Mesothelial cell of epicardium (in vitro differentiated cells): ENCODE measurements at places on chromosomes 16 and 17.

DNA sequence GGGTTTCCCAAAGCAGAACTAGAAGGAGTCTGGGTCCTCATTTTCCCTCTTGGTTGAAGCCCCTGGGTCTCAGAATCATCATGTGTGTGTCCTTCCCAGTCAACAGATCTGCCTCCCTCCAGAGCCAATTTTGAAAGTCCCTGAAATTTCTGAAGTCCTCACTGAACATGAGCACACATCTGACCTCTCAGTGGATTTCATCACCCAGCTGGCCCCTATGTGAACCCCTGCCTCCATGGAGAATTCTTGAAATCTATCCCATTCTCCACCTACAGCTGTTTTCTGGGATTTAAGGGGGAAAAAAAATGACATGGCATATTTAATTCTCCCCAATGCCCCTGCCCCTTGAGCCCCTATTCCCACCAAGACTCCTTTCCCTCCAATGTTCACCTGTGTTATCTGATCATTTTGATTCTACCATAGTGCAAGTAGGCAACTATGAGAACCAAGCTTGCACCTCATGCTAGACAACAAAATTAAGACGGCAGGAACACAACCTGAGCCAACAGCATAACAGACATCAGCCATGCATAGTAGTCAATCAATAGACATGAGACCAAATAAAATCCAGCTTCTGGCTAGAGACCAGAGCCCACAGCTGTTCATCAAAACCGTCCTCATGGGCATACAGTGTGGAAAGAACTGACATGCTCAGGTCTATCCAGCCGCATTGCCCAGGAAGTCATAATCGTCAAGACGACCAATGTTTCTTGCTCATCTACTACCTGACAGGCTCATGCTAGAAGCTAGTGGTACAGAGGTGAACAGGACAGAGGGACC is 14.9 kb downstream of the SOX9 start:
- DNase-seq = no peak

DNA sequence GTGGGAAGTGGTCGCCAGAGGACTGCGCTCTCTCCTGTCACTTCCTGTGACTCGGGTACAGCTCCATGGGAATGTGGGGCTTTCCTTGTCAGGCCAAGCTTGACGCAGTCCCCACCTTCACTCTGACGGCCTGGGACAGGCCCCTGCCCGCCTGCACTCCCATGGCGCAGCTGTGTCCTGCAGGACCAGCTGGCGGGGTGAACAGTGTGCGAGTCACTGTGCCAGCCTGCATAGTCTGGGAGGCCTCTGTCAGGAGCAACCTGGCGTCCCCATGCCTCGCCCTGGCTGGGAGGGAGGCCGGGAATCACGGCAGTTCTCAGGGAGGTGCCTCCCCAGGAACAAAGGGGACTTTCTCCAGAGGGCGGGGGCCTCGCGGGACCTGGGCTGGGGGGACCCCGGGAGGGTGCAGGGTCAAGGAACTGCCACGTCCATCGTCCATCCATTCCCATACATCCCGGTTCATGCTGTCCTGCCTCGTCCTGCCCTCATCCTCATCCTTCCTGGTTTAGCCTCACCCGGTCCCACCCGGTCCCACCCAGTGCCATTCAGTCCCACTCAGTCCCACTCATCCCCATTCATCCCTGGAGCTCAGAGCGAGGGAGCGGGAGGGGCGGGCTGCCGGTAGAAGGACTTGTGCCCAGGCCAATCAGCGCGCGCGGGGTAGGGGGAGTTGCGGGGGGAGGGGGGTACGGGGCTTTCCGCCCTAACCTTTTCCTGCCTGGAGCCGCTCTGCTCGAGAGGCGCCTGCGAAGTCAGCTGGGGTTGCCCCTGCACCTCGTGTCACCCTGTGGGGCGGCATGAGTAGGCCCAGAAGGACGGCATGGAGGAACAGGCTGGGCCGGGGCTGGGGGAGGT is 13.4 kb downstream of the FLYWCH1 start:
- DNase-seq = no peak

GRCh38 chr16:73095142-73095820 is 47.4 kb upstream of the ZFHX3 start:
- no peak for DNase-seq

DNA sequence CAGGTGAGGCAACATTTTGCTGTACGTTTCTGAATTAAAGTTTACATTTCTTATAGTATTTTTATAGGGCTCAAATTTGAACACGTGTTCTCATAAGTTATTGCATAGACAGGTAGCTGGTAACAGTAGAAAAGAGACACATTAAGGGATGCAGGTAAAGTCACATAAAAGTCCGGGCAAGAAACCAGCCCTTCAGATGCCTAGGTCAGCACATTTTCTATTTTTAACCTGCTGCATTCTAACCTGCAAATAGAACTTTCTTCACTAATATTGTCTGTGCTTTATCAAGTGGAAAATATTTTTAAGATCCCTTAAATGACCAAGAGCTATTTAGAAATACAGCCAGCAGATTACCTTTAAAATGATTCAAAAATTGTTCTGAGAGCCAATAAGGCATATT is 307.4 kb upstream of the AXIN2 start:
- no peak for DNase-seq

DNA sequence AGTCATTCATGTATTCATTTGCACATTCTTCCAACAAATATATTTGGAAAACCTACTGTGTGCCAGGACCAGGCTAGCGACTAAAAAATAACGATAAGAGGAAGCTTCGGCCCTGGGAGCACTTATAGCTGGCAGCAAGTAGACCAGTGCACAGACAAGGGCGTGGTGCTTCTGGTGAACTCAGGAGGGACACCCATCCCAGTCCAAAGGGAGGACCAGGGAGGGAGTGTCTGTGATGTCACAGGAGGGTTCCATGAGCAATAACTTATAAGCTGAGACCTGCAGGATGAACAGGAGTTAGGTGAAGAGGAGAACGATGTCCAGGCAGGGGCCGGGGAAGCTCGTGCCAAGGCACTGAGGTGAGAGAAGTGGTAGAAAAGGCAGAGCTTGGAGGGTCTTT is 17.4 kb upstream of the PHOSPHO1 start:
- no peak for DNase-seq

DNA sequence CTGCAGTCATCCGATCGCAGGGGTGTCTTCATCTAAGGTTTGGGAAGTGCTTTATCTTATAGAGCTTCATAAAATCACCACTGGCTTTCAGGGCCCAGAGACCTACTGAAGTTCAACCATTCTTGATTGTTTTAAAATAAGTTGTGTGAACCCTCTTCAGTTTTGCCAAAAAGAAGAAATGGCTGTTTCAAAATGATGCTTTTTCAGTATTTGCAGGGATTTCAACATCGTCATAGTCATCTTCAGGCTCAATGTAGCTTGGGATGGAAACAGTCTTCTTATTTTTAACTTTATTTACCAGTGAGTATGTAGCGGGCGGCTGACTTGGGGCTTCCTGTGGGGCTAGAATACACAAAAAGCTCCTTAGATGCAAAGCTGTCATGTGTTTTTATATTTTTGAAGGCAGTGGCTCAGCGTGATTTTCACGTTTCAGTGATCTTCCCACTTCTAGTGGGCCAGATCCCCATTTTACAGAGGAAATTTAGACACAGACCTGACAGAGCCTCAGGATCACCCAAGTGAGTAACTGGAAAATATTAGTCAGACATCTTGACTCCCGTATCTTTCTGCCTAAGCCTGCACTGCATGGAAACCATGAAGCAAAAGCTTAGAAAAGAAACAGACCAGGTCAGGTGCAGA is 19.1 kb upstream of the ZNF594 start:
- no peak for DNase-seq

GRCh38 chr17:57132663-57133062 is 47.6 kb downstream of the AKAP1 start:
- no peak for DNase-seq

- DNase-seq = no peak
These were observed 19.7 kb upstream of the SNTB2 start for GRCh38 chr16:69166946-69167930.

- no peak for DNase-seq
These were observed 150.2 kb upstream of the GSE1 start for GRCh38 chr16:85462714-85463611.

DNA sequence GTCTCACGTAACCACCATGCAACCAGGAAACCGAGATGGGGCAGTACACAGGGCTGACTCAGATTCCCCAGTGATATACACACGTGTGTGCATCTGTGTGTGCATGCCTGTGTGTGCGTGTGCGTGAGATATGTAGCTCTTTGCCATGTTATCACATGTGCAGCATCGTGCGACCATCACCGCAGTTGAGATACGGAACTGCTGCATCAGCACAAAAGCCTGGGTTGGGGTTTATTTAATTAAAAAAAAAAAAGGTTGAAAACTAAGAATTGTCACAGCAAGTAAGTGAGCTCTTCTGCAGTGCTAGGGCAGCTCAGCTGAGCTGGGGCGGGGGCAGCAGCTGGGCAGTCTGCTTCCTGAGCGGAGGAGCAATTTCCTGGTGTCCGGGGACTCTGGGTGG is 152.5 kb downstream of the RBFOX3 start:
- no peak for DNase-seq

DNA sequence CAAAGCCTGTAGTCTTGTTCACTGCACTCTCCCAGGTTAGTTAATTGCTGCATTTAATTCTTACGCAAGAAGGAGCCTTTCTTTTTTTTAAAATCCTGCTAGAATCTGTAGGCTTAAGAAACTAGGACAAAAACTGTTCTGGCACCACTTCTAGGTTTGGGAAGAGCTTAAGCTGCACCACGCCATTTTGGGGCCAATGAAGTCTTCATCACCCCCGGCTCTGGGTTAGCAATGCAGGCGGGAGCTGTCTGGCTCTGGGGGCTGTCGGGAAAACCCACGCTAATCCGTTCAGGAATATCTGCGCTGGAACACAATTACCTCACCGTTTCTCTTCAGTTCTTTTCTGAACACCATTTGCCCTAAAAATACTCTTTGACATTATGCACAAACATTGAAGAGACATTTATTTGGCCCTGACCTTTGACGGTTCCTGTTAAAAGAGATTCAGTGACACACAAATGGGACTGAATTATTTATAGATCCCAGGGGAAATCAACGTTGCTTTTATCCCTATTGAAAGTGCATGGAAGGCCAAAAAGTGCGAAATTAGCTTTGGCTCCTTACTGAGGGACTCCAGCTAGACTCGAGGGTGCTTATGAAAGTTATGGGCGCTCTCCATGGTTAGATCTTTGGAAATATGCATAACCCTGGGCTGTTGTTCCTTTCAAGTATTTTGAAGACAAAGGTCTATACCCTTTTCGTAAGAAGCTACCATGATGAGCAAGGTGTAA is 249.2 kb downstream of the HAPSTR1 start:
- no peak for DNase-seq

- no peak for DNase-seq
These were observed 15.4 kb downstream of the FLYWCH1 start for GRCh38 chr16:2927010-2927646.

- DNase-seq = no peak
These were observed 177.3 kb upstream of the RBL2 start for GRCh38 chr16:53257001-53257400.

DNA sequence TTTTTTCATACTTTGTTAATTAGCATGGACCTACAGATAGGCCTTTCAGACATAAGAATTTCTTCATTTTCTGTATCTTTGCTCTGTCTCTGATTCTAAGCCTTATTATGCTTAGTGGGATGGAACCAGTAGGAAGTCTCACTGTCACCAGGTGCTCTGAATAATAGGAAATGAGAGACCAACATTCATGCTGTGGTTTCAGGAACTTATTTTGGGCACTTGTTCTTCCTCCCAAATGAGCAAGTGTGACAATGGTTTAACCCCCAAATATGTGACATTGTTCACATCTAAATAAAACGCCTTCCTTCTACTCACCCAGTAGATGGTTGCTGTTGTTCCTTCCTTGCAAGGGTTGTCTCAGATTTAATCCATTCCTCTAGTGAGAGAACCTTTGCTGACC is 100.2 kb downstream of the SYCE1L start:
- no peak for DNase-seq

DNA sequence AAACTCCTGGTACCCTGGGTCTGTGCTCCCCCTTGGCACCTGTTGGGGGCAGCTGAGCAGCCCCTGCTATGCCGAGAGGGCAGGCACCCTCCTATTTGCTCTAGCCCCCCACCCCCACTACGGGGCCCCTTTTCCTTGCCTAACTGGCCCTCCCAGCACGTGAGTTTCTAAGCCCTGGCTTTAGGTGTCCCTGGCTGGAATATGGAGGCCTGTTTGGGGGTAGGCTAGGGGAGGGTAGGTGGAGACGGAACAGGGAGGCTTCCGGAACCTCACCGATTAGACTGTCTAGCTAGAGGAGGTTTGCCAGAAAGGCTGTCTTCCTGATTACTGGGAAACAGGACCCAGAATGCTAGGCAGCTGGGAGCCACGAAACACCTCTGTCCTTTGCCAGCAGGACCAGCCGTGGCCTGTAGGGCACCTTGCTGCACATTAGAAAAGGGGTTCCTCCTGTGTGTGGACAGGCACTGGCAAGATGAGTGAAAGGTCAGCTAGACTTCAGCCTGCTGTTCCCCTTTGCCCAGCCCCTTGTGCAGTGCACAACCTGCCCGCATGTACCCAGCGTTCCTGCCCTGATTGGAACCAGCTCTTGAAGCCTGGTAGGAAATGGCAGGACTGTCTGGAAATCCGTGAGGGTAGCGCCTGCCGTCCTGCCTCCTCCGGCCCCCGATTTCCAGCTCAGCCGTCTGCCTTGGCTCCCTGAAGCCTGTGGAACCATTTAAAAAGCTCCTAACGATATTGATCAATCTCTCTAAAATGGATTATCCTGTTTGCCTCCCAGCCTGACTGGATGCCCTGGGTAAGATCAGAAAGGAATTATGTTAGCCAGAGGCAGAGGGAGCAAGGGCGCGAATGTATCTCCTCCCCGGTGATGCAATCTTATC is 83.4 kb upstream of the GSE1 start:
- DNase-seq = no peak

DNA sequence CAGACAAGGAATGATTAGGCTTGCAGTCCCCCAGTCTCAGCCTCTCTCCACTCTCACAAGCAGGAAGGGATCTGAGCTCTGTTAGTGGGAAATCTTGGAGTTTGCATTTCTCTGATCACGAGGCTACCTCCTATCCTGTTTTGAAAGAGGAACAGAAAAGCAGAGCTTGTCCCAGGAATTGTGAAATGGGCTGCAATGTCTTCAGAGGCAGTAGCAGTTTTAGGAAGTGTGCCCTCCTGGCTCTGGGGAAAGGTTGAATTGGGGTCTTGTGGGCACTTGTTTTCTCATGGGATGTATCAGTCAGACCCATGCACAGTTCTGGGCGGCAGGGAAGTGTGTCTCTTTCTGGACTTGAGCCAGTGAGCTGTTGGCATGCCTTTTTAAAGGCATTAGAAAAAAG is 22.8 kb downstream of the NUP85 start:
- DNase-seq = no peak

GRCh38 chr17:28612531-28612930 is 1.5 kb downstream of the RSKR start:
- no peak for DNase-seq

GRCh38 chr16:15482748-15483298 is 48.4 kb downstream of the BMERB1 start:
- no peak for DNase-seq
